ENCODE measurements at places on chromosomes 2 and 18. TPM values are rescaled to one million over a fixed set of nuclear protein-coding genes. Genes with fewer than 3 reads are reported as not detected.

Gene MLPH
- polyA plus RNA-seq = not detected

DNA sequence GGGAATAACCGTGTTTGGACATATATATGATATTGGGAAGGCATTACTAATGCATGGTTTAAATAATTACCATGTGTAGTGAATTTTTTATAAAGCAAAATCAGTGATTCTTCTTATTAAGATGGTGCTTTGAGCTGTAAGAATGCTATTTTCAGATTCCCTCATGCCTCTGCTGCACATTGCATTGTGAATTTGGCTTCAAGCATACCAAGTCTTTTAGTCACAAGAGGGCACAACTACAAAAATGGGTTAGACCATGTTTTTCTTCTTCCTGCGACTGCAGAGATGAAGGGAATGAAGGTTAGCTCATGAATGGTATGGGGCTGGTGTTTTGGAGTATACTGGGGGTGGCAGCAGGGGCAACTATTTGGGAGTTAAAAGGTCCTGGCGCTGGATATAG is 320.1 kb downstream of the SLC4A3 start:
- H3K27ac ChIP-seq = no peak overlapping the region
- H3K4me3 ChIP-seq = no peak overlapping the region
- H3K4me1 ChIP-seq = no peaks in the 10 kb centered on the region
- DNase-seq = no peak
- H3K36me3 ChIP-seq = no peaks in the 10 kb centered on the region
- no peaks in the 10 kb centered on the region for H3K27me3 ChIP-seq

Gene OR6B2
- polyA plus RNA-seq = not detected

Gene PTGR3
- polyA plus RNA-seq = 10.0 TPM

- no peak overlapping the region for H3K4me3 ChIP-seq
- H3K4me1 ChIP-seq = no peaks in the 10 kb centered on the region
- DNase-seq = no peak
- no peak overlapping the region for H3K27ac ChIP-seq
- H3K27me3 ChIP-seq = no peaks in the 10 kb centered on the region
Measured at GRCh38 chr2:48567671-48568070, 37.7 kb downstream of the STON1 start.

Gene DPP4
- 0.84 TPM for polyA plus RNA-seq

- no peaks in the 10 kb centered on the region for H3K27me3 ChIP-seq
- peaks cover 2% of the 10 kb centered on the region for H3K36me3 ChIP-seq
- DNase-seq = no peak
Measured at GRCh38 chr2:101756266-101756665, 58.8 kb downstream of the MAP4K4 start.

Gene CCDC178
- 1.6 TPM for polyA plus RNA-seq

DNA sequence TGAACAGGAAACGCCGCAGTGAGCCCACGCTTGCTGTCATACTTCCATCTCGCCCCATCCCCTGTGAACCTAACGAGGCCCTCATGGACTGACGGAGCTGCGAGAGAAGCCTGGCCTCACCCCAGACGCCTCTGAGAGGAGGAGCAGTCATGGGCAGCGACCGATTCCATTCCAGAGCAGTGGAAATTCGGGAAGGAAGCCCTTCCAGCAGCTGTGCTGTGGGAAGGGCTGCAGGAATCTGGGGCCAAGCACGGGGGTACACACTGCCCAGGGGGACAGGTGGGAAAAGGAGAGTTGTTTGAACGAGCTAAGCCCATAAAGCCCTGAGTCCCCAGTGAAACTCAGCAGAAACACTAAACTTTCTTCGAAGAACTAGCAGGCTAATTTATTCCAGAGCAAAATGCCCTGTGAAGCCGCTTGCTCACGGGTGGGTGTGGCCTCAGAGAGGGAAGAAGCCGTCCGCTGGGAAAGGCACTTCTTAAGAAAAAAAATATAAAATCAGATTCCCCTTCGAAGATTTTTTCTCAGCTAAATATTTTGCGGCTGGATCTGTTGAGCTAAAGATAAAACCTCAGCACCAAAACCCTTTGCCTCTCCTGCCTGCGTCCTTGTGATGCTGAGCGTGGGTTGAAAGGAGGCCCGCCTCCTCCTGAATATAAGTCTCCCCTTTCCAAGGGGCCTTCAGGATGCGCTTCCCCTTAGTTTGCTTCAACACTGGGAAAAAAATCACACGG is 38.2 kb downstream of the ANKMY1 start:
- H3K27ac ChIP-seq = no peak overlapping the region
- no peaks in the 10 kb centered on the region for H3K36me3 ChIP-seq
- DNase-seq = no peak
- H3K4me3 ChIP-seq = no peak overlapping the region
- H3K27me3 ChIP-seq = peaks cover 9% of the 10 kb centered on the region

- peaks cover 9% of the 10 kb centered on the region for H3K27me3 ChIP-seq
- H3K4me1 ChIP-seq = no peaks in the 10 kb centered on the region
- no peaks in the 10 kb centered on the region for H3K36me3 ChIP-seq
- H3K4me3 ChIP-seq = no peak overlapping the region
- no peak for DNase-seq
- no peak overlapping the region for H3K27ac ChIP-seq
Measured at GRCh38 chr2:105473011-105473410, 74.2 kb upstream of the FHL2 start.

Gene FOXD4L1
- 0.06 TPM for polyA plus RNA-seq

Gene SLC14A1
- polyA plus RNA-seq = not detected

Gene GAL3ST2
- polyA plus RNA-seq = not detected

Gene TUBB8B
- polyA plus RNA-seq = 0.33 TPM

Gene PROKR1
- polyA plus RNA-seq = not detected

- H3K4me3 ChIP-seq = peak overlapping the region; percentile 48
- peak; percentile 91 for DNase-seq
- no peaks in the 10 kb centered on the region for H3K27me3 ChIP-seq
Measured at GRCh38 chr2:108594132-108594981, 60.1 kb downstream of the LIMS1 start.

- H3K4me1 ChIP-seq = peaks cover 6% of the 10 kb centered on the region
- no peak for DNase-seq
- H3K4me3 ChIP-seq = peak overlapping the region; percentile 31
- no peak overlapping the region for H3K27ac ChIP-seq
- peaks cover 40% of the 10 kb centered on the region for H3K27me3 ChIP-seq
Measured at GRCh38 chr2:225042800-225043167, 516 bp upstream of the DOCK10 start.

GRCh38 chr2:223366566-223366965 is 235.6 kb downstream of the SCG2 start:
- no peak overlapping the region for H3K4me3 ChIP-seq
- H3K27ac ChIP-seq = no peak overlapping the region
- H3K27me3 ChIP-seq = no peaks in the 10 kb centered on the region
- no peaks in the 10 kb centered on the region for H3K4me1 ChIP-seq
- no peaks in the 10 kb centered on the region for H3K36me3 ChIP-seq

- no peak overlapping the region for H3K27ac ChIP-seq
- no peaks in the 10 kb centered on the region for H3K36me3 ChIP-seq
- H3K4me1 ChIP-seq = no peaks in the 10 kb centered on the region
- H3K4me3 ChIP-seq = no peak overlapping the region
- peaks cover 1% of the 10 kb centered on the region for H3K27me3 ChIP-seq
Measured at GRCh38 chr2:152051436-152051835, 47.4 kb downstream of the CACNB4 start.

Gene ANKAR
- polyA plus RNA-seq = 1.3 TPM

Gene ARHGEF33
- polyA plus RNA-seq = 0.15 TPM

DNA sequence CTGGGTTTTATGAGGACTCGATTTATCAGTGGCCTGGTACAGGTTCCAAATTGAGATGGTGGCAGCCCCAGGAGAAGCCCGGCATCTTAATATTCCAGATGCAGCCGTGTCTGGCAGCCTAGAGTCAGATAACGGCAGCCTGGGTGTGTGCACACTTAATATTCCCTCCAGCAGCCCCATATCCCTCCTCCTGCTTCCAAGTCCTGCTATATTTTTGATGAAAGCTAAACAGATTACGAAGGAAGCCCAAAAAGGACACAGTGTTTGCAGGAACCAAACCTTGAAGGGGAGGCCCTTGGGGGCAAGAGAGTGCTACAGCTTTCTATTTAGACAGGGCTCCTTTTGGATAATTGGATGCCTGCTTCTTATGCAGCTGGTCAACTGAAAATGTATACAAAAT is 25.1 kb upstream of the ALK start:
- H3K27ac ChIP-seq = no peak overlapping the region
- H3K4me1 ChIP-seq = no peaks in the 10 kb centered on the region
- H3K36me3 ChIP-seq = no peaks in the 10 kb centered on the region
- no peaks in the 10 kb centered on the region for H3K27me3 ChIP-seq

Gene C1QL2
- polyA plus RNA-seq = not detected

Gene CENPA
- polyA plus RNA-seq = 18.6 TPM

DNA sequence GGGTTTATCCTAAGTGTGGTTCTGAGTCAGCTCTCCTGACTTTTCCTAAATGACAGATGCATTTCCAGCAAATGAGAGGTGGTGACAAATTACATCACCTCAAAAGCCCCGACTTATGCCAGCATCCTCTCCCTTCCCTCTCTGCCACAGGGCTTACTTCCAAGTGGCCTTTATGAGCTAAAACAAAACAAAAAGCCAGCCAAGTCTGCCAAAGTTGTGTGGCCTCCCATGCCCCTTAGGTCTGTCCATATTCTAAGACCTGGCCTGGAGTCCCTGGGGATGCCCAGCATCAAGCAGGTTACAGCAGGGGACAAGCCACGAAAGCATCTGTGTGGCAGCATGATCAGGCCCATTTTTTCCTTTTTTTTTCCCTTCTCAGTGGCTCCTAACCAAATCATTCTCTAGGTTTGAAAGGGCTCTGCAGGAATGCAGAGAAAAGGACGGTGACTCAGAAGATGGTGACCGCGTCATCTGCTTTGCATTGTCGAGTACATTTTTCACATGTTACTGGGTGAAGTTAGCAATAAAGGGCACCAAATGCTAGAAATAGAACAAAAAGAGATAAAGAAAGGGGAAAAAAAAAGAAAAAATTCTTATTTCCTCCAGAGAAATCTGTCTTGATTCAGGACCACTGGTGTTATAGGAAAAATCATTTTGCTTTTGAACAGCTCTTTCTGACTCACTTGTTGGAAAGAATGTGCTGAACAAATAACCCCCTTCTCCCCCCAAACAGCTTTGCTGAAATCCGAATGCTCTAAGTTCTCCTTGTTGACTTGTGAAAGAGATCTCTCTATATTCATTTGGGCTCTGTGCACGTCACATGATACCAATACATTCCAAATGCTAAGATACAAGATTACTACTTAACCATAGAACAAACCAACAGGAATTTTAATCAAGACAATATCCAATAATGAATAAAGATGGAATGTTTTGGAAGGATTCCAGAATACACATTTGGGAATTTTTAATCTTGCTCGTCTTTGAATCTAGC is 178.7 kb downstream of the EN1 start:
- H3K4me1 ChIP-seq = no peaks in the 10 kb centered on the region
- DNase-seq = no peak
- no peak overlapping the region for H3K4me3 ChIP-seq
- no peaks in the 10 kb centered on the region for H3K27me3 ChIP-seq
- H3K36me3 ChIP-seq = no peaks in the 10 kb centered on the region

DNA sequence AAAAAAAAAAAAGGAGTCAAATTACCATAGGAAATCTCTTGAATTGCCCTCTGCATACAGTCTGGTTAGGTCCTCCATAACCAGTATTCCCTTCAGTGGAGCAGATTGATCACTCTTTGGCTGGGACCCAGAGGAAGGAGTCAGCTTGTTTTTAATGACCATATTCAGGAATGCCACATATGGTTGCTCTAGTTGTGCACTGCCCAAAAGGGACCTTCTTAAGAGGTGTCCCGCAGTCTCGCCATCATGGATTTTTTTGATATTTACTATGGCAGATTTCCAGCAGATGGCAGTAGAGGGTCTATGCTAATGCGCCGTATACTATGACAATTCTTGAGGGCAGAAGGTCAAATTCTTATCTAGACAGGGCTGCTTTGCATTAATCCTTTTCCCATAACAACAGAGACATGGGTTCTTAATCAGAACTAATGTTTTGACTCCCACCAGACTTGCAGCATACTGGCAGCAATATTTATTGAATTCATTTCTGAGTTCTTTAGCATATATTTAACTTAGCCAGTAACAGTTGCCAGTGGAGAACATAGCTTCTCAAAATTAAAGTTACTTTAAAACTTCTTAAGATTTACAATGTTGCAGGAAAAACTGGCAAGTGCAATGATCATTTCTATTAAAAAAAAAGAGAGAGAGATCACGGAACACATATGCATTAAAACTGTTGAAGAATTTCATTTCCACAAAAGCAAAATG is 31.8 kb upstream of the INPP4A start:
- no peak overlapping the region for H3K27ac ChIP-seq
- H3K4me1 ChIP-seq = peaks cover 3% of the 10 kb centered on the region
- DNase-seq = peak; percentile 87
- H3K36me3 ChIP-seq = no peaks in the 10 kb centered on the region
- no peak overlapping the region for H3K4me3 ChIP-seq
- no peaks in the 10 kb centered on the region for H3K27me3 ChIP-seq

- H3K27ac ChIP-seq = no peak overlapping the region
- no peaks in the 10 kb centered on the region for H3K27me3 ChIP-seq
- H3K36me3 ChIP-seq = no peaks in the 10 kb centered on the region
- DNase-seq = no peak
- no peak overlapping the region for H3K4me3 ChIP-seq
- no peaks in the 10 kb centered on the region for H3K4me1 ChIP-seq
Measured at GRCh38 chr2:38794235-38794946, 16.4 kb downstream of the GEMIN6 start.

DNA sequence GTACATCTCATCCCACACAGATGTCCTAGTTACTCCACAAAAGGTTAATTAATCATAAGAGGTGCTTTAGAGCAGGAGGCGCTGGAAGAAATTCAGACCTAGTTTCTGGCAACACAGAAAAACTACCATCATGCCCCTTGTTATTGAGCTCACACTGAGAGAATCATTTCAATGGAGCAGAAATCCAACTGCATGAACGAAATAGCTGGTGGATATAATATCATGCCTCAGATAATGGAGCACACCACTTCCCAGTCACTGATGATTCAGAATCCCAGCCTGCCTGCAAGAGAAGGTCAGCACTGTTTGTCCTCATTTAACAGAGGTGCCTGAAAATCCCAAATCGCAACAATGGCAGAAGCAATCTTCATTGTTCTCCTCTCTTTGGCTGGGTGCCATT is 125.8 kb upstream of the CREB1 start:
- no peak for DNase-seq
- no peaks in the 10 kb centered on the region for H3K36me3 ChIP-seq
- no peak overlapping the region for H3K4me3 ChIP-seq
- no peak overlapping the region for H3K27ac ChIP-seq
- H3K27me3 ChIP-seq = no peaks in the 10 kb centered on the region

- H3K4me1 ChIP-seq = peaks cover 7% of the 10 kb centered on the region
- no peaks in the 10 kb centered on the region for H3K27me3 ChIP-seq
- peaks cover 2% of the 10 kb centered on the region for H3K36me3 ChIP-seq
- H3K27ac ChIP-seq = no peak overlapping the region
Measured at GRCh38 chr2:218722876-218723785, 12.5 kb downstream of the TTLL4 start.

DNA sequence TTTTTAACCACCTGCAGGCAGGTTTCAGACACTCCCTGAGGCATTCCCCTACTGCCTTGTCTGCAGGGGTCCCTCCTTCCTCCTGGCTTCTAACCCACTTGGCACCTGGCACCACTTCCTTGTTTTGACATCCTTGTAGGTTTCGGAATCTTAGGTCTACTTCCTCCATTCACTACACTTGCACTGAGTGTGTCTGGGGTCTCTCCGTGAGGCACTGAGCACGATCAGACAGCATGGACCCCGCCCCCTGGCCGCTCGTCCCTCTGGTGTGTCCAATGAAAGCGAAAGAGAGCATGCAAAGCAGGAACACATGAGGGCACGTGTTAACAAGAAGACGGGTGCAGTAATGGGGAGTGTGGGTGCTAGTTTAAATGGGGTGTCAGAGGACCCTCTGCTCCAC is 63.8 kb downstream of the HAUS1 start:
- H3K27ac ChIP-seq = no peak overlapping the region
- DNase-seq = no peak
- no peaks in the 10 kb centered on the region for H3K36me3 ChIP-seq

- no peak overlapping the region for H3K27ac ChIP-seq
- no peak overlapping the region for H3K4me3 ChIP-seq
- H3K27me3 ChIP-seq = no peaks in the 10 kb centered on the region
- no peaks in the 10 kb centered on the region for H3K36me3 ChIP-seq
- DNase-seq = no peak
- H3K4me1 ChIP-seq = no peaks in the 10 kb centered on the region
Measured at GRCh38 chr2:37843556-37843955, 81.5 kb upstream of the RMDN2 start.

All from endothelial cell of umbilical vein (primary cell).